Iris pigment epithelial cell (primary cell): ENCODE measurements at places on chromosomes 5 and 9.
A peak's percentile ranks its signal among the peaks of the same experiment; 100 is the strongest.

GRCh38 chr5:7320701-7321301, 75.1 kb upstream of the ADCY2 start:
- no peak for DNase-seq

DNA sequence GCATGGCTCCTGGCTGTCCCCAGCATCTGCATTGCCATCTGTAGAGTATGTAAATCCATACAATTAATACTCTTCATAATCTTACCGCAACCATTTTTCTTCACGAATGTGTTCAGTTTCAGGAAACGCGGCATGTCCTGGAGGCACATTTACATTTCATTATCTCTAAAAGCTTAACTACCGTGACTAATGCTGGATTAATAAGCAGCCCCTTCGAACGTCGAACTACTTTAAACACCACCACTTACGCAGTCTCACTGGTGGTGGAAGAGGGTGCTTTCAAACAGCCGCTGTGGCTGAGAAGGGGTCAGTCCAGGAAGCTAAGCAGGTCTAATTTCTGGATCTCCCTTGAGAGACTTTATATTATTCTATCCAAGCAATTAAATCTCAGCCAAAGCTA, 85.6 kb downstream of the C5orf15 start:
- no peak for DNase-seq

DNA sequence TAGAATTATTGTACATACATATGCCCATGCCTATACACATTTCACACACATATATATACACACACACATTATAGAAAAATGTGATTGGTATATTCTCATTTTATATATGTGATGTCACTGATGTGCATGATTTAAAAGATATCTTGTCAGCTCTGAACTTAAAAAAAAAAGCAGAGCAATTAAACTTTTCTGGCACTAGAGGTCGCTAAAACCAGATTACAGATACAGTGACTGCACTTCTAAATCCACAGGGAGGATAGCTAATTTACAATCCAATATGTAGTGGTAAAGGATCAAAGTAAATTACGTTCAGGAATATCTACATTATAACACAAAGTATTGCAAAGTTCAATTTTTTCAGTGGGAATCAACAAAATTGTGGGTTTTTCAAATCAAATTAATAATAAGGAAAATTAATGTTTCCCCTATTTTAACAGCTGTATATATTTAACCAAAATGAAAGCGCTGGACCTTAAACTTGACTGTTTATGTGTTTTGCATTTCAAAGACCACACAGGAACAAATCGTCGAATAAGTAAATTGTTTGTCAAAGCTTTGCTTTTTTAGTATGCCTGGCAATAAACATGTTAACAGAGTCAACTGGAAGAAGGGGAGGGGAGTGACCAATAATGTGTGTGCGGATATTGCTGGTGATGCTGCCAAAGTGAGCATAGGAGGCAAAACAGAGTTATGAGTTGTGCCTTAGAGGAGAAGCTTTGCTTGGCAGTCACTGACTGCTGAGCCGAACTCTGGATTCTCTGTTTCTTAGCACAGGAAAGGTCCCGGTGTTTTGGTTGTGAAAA, 1201.4 kb upstream of the C9orf72 start:
- DNase-seq: peak; percentile 15

DNA sequence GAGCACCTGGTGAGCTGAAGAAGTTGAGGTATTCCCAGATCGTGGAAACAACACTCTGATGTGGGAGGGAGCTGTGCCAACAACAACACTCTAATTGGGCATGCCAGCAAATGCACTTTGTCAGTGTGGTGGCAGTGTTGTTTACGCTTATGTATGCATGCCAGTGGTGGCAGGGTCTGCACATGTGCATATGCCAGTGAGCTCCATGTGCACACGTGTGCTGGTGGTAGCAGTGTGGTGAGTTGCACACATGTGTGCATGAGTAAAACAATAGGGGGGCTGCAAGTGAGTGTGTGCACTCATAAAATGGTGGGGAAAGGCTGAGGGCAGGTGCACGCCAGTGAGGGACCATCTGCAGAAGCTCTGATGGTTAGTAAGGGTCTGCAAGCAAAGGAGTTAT, 134.2 kb downstream of the DMRTA1 start:
- DNase-seq: no peak

GRCh38 chr5:108521011-108521700, 139.3 kb upstream of the FBXL17 start:
- DNase-seq: no peak

DNA sequence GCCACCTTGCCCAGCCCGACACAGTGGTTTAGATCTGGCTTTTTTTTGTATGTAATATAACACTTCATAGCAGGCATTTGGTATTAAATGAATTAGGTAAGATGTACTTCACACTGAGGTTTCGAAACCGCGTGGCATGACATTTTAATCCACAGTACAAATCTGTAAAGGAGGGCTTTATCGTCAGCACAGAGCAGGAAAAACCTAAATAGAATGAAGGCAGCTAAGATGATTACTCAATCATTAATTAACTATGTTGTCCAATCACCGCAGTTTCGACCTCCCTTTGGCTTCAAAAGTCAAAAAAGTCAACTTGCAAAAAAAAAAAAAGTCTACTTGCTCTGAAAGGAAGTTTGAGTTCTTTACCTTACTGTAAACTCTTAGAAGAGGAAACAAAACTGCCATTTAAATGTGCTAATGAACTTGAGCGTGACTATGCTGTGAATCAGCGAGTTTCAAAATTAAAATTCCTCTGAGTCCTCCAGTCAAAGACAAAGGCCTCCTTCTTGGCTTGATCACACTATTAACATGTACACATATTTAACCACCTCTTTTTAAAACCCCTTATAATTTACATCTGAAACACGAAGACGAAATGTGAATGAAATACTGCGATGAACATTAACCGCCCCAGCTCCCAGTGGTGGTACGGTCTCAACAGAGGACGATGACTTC, 698 bp upstream of the SEC24A start:
- peak; percentile 72 for DNase-seq

DNA sequence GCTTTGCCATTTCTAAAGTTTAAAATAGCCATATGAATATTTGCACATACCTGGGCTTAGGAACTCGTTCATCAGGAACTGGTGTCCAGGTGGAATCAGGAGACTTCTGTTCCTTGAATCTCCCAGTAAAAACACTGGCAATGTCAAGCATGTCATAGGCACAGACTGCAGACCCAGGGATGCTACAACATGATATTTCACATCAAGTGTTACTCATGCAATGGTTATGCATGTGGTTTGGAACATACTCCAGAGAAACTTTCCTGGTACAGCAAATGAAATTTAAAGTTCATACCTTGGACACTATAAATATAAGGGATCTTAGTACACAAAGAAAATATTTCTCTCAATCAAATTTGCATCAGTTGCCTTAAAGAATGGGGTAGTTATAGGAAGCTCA, 92.2 kb downstream of the SEMA6A start:
- peak; percentile 70 for DNase-seq

DNA sequence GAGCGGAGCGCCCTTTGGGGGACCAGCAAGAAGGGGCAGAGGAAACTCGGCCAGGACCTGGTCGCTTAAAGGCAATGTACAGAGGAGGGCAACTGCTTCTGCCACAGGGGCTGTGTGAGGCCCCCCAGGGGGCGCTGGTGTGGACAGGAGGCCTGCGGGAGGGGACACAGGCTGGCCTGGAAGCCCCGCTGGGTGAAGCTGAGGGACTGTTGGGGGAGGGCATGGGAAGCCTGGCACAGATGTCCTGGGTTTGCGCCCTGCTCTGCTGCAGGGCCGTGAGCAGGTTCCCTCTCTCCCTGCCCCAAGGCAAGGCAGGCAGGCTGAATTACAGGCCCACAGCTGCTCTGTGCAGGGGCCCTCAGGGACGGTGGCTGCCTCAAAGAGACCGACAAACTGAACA, 5.4 kb downstream of the MED22 start:
- no peak for DNase-seq

DNA sequence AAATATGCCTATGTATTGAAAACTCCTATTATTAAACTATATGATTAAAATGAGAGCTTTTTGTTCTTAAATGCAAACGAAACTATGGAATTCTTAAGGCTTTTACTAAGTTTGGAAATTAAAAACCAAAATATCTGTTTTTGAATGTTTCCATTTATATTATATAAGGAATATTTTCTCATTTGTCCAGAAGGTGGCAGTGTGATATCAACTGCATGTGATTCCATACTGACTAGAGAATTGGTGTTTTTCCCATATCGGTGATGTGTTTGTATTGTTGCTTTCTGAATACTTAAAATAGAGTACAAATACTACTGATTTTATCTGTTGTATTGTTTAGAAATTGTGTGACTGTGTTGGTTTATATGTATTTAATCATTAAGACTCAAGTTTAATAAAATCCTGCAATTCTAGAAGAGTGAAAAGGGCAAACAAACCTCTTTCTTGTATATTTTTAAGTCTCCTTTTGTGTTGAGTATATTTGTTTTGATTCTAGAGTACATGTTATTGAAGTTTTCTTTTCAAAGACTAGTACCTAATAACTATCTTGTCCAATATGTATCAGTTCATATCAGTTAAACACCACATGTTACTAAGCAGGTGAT, 320.8 kb downstream of the CCDC171 start:
- peak; percentile 75 for DNase-seq

DNA sequence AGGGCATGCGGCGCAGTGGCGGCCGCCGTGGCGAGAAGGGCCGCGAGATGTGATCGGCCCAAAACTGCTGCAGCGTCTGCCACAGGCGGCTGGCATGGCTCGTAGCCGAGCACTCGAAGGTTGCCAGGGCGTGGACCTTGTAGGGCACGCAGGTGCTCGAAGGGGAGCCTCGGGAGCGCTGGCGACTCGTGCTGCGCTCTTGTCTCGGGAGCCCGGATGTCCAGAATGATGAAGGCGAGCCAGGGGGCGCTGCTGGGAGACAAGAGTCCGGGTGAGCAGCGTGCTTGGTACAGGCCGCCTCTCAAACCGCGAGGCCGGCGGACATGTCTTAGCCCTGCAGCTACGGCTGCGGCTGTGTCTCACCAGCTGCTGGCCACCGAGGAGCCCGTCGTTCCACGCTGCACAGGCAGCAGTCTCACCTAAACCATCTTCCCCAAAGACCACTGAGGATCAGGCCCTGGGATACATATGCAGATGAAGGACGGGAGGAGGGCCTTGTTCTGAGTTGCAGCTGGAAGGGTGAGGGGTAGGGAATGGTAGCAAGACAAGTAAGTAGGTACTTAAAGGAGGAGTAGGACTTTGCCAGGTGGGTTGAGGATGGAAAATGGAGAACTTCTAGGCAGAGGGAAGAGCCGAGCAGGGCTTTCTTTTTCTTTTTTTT, 1.7 kb downstream of the CBY3 start:
- DNase-seq: peak; percentile 73

DNA sequence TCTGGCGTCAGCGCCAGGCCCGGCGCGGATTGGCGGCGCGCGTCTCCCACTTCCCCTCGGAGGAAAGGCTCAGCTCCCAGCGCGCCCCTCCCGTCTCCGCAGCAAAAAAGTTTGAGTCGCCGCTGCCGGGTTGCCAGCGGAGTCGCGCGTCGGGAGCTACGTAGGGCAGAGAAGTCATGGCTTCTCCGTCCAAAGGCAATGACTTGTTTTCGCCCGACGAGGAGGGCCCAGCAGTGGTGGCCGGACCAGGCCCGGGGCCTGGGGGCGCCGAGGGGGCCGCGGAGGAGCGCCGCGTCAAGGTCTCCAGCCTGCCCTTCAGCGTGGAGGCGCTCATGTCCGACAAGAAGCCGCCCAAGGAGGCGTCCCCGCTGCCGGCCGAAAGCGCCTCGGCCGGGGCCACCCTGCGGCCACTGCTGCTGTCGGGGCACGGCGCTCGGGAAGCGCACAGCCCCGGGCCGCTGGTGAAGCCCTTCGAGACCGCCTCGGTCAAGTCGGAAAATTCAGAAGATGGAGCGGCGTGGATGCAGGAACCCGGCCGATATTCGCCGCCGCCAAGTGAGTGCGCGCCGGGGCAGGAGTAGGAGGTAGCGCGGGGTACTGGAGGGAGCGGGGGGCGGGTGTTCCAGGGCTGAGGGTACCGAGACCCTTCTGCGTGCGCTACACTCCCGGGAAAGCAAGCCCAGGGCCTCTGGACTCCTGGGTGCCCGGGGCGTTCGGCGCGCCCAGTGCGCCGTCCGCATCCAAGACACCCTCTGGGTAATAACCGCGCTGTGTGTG, at the start of gene MSX2:
MSX2 (plus strand) TSS at position 99 of the 777 bp plus-strand sequence; CDS start at position 177, 78 bp downstream.
- DNase-seq: peak; percentile 86

GRCh38 chr9:93177676-93178075, 6.3 kb upstream of the WNK2 start:
- no peak for DNase-seq

DNA sequence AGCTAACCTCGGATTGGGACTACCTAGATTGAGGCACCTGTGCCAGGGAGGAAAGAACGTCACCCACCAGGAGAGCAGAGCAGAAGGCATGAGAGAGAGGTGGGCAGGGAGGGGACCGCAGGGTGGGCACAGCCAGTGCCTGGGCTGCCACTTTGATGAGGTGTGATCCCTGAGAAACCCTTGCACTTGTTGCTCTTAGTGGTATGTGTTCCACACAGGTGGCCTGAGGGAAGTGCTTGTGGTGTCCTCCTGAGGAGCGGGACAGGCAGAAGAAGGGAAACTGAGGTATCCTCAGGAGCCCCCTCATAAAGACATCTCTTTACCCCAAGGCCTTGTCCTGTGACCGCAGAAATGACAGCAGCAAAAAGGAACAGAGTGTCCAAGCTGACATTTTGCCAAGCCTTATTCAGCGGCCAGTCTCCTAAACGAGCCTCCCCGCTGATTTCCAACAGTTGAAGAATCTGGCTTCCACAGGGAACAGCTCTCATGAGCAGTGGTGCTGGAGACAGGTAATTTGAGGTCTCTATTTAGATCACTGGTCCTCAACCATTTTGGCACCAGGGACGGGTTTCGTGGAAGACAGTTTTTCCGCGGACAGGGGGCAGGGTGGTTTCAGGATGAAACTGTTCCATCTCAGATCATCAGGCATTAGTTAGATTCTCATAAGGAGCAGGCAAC, 82.4 kb downstream of the FOXD1 start:
- no peak for DNase-seq

GRCh38 chr5:157109744-157110143, 900 bp upstream of the HAVCR2 start:
- no peak for DNase-seq

DNA sequence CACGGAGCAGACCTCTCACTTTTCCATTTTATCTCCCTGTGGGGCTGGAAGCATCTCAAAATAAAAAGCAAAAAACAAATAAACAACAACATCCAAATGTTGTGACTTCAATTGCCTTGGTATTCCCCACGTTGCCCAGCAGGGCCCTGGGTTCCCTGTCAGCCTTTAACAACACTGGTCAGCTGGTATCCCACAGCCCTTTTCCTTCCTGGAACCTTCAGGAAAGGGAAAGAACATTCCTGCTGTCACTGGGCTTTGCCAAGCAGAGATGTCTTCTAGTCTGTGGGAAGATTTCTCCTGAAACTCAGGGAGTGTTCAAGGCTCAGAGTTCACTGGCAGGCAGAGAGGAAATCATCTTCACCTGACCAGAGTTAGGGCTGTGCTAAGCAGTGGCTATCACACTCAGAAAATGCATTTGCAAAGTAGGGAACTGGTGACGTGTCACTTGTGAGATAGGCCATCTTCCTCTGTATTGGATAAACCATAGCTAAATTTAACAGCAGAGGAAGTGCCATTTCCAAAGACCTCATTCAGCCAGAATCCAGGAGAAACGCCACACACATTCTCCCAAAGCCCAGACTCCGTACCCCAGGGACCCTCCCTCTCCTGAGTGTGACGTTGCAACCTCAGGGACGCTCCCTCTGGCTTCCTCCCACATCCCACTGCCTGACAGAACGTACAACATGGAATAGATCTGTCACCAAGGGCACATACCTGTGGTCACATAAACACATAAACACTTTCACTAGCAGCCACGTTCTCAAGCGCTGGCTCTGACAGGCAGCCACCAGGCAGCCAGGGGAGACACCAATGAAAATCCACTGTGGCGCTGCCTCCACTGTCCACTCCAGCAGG, 274.0 kb upstream of the DAPK1 start:
- no peak for DNase-seq
